ENCODE measurements at places on chromosomes 1 and 21. TPM values are rescaled to one million over a fixed set of nuclear protein-coding genes. Genes with fewer than 3 reads are reported as not detected.
A peak's percentile ranks its signal among the peaks of the same experiment; 100 is the strongest.

DNA sequence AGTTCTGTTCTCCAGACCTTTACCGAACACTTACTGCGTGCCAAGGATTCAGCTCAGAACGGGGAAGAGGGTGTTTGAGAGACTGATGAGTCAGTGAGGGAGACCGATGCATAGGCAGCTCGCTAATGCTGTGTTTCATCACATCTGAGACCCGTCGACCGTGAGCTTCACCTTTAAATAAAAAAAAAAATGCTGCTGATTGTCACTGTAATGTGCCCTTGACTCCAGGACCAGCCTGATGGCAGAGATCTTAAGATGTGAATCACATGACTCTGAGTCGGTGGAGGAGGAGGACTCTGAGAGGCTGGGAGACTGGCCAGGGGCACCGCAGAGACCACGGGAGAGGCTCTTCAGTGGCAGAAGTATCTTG lies 28.8 kb downstream of the SPSB1 start:
- no peaks in the 10 kb centered on the region for H3K27me3 ChIP-seq
- H3K4me1 ChIP-seq = peaks cover 27% of the 10 kb centered on the region
- no peak overlapping the region for H3K4me3 ChIP-seq
- no peak overlapping the region for H3K27ac ChIP-seq

DNA sequence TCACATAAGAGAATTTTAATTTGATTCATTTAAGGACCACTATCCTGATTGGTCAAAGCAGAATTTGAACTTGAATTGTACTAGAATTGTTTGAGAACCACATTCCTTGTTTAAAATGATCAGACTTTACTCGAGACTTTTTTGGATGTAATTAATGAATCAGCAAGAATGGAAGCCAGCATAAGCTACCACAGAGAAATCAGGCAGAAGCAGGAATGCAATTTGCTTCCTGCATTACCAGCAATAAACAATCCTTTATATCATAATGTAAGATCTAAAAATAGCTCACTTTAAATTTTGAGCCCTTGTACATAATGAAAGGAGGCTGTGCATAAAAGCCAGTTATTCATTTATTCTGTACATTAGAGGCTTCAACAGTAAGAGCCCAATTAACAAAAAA lies 119.8 kb upstream of the BACE2 start:
- H3K27ac ChIP-seq = no peak overlapping the region
- H3K36me3 ChIP-seq = no peaks in the 10 kb centered on the region
- H3K4me3 ChIP-seq = no peak overlapping the region

DNA sequence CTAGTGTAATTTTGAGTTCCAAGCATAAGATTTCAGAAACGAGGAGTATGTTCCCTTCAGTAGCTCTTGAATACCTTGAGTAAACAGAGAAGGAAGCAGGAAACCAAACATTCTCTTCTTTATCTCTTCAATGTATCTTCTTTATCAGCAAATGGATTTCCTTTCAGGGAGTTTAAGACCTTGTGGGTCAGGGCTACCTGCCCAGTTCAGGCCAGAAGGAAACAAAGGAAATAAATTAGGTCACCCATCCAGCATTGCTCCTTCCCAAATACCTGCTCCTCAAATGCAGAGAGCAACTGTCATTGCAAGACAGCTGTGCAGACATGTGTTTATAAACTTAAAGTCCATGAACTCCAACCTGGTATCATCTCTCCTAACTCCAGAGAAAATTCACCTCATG lies 130.1 kb upstream of the SOD1 start:
- H3K36me3 ChIP-seq = no peaks in the 10 kb centered on the region
- H3K27me3 ChIP-seq = no peaks in the 10 kb centered on the region
- H3K27ac ChIP-seq = no peak overlapping the region
- H3K4me1 ChIP-seq = no peaks in the 10 kb centered on the region
- DNase-seq = no peak

DNA sequence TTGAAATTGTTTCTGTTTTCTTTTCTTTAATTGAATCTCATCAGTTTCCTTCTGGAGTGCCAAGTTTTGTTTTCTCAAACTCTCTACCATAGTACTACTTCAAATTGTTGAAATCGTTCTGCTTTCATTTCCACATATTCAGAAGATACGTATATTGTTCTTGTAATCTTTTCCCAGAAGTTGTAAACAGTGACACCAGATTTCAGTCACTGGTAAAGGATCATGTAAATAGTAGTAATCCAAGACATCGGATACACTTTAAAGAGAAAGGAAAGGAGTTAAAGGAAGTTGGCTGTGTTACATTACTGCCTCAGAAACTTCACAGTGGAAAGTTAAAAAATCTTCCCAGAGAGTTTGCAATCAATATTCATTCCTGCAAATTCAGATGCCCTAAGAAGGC lies 67.5 kb downstream of the RGL1 start:
- peak overlapping the region; percentile 31 for H3K4me3 ChIP-seq
- peak overlapping the region; percentile 29 for H3K27ac ChIP-seq
- no peaks in the 10 kb centered on the region for H3K36me3 ChIP-seq

DNA sequence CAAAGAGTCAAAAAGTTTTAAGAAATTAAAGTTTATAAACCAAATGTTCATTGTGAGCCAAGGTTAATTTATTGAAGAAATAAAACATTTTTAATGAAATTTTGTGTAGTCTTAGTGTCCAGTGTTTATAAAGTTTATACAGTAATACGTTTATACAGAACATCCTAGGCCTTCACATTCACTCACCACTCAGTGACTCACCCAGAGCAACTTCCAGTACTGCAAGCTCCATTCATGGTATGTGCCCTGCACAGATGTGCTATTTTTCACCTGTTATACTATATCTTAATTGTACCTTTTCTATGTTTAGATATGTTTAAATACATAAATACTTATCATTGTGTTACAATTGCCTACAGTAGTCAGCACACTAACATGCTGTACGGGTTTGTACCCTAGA lies 33.6 kb downstream of the TYW3 start:
- DNase-seq = no peak
- H3K4me1 ChIP-seq = no peaks in the 10 kb centered on the region
- H3K4me3 ChIP-seq = no peak overlapping the region
- H3K27me3 ChIP-seq = no peaks in the 10 kb centered on the region
- no peaks in the 10 kb centered on the region for H3K36me3 ChIP-seq

DNA sequence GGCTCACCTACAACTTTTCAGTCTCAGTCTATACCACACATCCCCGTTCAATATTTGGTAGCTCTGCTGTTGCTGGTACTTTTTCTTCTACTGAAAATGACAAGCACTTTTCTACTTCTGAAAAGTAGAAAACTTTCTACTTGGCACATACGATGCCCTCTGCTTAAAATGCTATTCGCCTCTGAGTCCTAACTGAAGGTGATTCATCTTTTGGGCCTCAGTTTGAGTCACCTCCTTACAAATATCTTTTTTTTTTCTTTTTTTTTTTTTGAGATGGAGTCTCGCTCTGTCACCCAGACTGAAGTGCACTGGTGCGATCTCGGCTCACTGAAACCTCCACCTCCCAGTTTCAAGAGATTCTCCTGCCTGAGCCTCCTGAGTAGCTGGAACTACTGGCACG lies 136.0 kb upstream of the CYYR1 start:
- no peaks in the 10 kb centered on the region for H3K27me3 ChIP-seq
- no peak for DNase-seq
- no peak overlapping the region for H3K27ac ChIP-seq
- no peaks in the 10 kb centered on the region for H3K36me3 ChIP-seq
- no peaks in the 10 kb centered on the region for H3K4me1 ChIP-seq
- H3K4me3 ChIP-seq = no peak overlapping the region

DNA sequence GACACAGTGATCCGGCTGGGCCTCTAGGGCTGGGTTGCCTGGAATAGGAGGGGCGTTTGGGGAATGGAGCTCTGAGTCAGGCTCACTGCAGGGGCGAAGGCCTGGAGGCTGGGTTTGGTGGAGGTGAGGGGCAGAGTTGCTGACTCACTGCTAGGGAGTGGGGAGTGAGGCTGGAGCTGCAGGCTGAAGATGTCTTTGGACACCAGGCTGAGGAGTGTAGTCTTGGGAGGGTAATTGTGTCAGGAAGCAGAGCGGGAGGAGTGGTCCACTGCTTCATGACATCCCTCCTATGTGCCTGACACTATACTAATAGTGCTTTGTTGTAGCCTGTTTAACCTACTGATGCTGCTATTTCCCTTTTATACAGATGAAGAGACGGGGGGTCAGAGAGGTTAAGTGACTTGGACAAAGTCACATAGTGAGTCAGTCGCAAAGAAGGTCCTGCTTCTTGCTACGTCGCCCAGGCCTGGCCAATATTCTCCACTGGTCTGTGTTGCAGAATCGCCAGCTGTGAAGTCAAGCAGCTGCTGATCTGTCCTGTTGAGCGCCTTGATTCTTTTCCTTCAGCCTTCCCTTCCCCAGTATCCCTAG lies 13.6 kb downstream of the ACTL8 start:
- peaks cover 47% of the 10 kb centered on the region for H3K4me1 ChIP-seq
- DNase-seq = peak; percentile 91
- H3K27me3 ChIP-seq = no peaks in the 10 kb centered on the region
- H3K27ac ChIP-seq = peak overlapping the region; percentile 93

SLC44A5 gene
- under 0.01 TPM for total RNA-seq

NEK2 gene
- 0.26 TPM for total RNA-seq

SFPQ gene
- 146 TPM for total RNA-seq

DNAJC28 gene
- 2.3 TPM for total RNA-seq

MNDA gene
- total RNA-seq = not detected

GTF2B gene
- 36.2 TPM for total RNA-seq

GJA4 gene
- not detected for total RNA-seq

AKR7A3 gene
- 0.33 TPM for total RNA-seq

GBP3 gene
- total RNA-seq = 44.9 TPM

Data from fibroblast of lung (primary cell).